ENCODE measurements at places on chromosomes 1 and 21. TPM values are rescaled to one million over a fixed set of nuclear protein-coding genes. Genes with fewer than 3 reads are reported as not detected.

GRCh38 chr1:91889717-91890459 is 3.9 kb upstream of the TGFBR3 start:
- no peak for DNase-seq

GRCh38 chr1:61463220-61463619 is 261.7 kb downstream of the TM2D1 start:
- DNase-seq: no peak

GRCh38 chr1:96845464-96845863 is 123.9 kb downstream of the PTBP2 start:
- DNase-seq: no peak

GRCh38 chr1:247077213-247077612 is 1.4 kb downstream of the ZNF670 start:
- no peak for DNase-seq

DNA sequence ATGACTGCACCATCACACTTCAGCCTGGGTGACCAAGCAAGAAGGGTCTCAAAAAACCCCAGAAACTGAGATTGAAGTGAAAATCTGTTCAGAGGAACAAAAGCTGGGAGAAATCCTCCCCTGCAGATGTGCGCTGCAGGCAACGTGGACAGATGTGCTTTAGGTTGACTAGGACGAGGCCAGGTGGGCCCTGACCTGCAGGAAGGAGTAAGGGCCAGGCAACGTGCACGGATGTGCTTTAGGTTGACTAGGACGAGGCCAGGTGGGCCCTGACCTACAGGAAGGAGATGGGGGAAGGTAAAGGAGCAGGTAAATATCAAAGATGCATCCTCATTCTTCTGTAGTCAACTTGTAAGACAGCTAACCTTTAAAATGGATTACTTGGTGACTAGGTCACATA is 2.5 kb upstream of the KRTAP12-1 start:
- DNase-seq: no peak

- no peak for DNase-seq
These were observed 7.3 kb downstream of the HENMT1 start for GRCh38 chr1:108653431-108654105.

DNA sequence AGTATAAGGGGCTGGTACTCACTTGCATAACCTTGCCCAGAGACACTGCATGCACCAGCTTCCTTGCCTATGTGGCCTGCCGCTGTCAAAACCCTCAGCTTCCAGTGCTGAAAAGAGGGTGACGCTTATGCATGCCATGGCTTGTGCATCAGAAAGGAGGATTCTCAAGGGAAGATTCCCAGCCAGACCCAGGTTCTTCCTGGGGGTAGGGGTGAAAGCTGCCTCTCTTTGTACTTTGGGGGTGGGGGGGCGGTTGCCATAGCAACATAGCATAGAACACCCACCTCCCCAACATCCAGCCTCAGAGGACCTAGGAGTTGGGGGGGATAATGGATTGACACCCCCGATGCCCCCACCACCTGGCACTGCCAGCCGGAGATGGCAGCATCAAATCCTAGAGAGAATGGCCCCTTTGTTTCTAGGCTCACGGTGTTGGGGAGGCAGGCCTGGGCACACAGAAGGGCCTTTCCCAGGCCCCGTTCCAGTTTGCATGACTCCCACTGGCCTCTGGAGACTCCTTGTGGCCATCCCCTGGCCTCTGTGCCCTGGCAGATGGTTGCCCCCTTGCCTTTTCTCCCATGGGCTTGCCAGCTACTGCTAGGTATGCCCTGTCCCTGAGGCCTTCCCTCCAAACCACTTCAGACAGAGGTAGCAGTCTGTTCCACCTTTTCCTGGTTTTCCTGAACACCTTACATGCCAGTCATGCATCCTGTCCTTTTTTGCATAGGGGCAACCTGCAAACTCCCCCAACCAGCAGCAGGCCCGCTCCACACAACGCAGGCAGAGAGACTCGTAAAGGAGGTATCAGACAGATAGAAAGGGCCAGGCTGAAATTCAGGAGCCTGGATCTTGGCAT is 44.6 kb downstream of the RHBG start:
- no peak for DNase-seq

GRCh38 chr1:6515771-6516170 is 24.3 kb upstream of the PLEKHG5 start:
- DNase-seq: no peak

DNA sequence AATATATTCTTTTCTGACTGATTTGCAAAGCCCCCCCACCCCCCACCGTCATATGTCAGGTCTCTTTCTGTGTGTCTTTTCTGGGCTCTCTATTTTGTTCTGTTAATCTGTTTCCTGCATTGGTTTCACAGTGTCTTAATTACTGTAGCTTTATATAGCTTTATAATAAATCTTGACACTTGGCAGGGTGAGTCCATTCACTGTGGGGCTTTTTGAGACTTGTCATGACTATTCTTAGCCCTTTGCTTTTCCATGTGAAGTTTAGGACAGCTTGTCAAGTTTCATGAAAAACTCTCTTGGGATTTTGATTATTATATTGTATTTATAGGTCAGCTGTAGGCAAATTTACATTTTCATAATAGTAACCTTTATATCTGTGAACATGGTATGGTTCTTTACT is 50.4 kb downstream of the MIGA1 start:
- no peak for DNase-seq

DNA sequence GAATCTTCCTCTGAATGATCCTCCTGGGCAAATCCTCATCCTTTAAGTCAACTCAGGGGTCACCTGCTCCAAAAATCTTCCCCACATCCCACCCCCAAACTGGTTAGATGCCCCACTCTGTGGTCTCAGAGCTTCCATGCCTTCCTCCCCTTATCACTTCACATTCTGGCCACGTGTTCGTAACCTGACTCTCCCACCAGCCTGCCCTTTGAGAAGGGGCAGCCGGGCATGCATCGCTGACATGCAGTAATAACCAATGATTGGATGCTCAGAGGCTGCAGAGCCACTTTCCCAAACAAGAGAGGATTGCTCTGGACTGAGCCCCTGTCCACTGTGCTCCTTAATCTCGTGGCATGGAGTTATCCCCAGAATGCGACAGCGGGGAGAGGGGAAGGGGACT is 7.0 kb downstream of the LELP1 start:
- DNase-seq: no peak

GRCh38 chr1:229197265-229197585 is 73.7 kb upstream of the RAB4A start:
- no peak for DNase-seq

DNA sequence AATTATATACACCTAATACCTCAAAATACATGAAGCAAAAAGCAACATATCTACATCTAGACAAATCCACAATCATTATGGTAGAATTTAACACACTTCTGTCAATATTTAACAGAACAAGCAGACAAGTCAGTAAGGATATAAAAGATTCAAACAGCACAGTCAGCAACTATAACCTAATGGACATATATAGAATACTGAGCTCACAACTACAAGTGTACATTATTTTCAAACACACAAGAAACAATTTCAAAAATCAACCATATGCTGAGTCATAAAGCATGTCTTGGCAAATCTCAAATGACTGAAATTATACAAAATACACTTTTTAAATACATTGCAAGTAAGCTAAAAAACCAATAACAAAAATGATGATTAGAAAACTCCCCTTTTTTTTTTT is 178.0 kb downstream of the TOMM20 start:
- DNase-seq: no peak

DNA sequence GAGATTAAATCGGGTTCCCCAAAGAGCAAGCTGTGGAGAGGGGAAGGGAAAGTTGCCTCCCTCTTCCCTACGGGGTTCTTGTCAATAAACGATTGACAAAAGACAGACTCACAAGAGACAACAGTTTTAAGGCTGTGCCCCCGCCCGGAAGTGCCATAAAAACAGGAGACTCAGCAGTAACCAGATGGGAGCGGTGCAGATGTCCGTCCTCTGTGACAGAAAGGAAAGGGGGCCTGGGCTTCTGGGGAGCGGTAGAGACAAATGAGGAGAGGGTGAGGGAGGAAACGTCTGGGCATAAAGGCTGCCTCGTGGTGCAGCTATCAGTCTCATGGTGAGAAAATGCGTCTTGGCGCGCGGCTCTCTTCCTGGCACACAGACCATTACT is 5.9 kb downstream of the TP73 start:
- no peak for DNase-seq

- peak; percentile 88 for DNase-seq
These were observed 73.2 kb upstream of the ABCG1 start for GRCh38 chr21:42145569-42146272.

- no peak for DNase-seq
These were observed 3.8 kb downstream of the LIN9 start for GRCh38 chr1:226305184-226305583.

DNA sequence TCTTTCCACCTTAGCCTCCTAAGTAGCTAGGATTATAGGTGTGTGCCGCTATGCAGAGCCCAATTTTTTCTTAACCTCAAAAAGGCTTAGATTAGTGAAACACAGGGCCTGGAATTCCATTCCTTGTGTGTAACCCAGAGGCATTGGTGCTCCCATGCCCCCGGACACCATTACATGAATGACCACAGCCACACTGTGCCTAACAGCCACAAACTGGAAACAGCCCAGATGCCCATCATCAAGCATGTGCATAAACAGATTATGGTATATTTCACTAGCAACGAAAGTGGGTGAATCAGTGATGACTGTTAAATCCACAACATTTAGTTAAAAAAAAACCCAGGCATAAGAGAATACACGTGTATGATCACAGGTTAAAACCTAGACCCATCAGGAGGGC is 24.4 kb downstream of the ADAM30 start:
- DNase-seq: no peak

The CHIA gene
- not detected for total RNA-seq

The FALEC gene
- not detected for total RNA-seq

The FHL3 gene
- 13.6 TPM for total RNA-seq

The SH2D5 gene
- total RNA-seq: 0.22 TPM

The TNFRSF18 gene
- total RNA-seq: 0.80 TPM
